ENCODE measurements at places on chromosomes 7 and 10.

DNA sequence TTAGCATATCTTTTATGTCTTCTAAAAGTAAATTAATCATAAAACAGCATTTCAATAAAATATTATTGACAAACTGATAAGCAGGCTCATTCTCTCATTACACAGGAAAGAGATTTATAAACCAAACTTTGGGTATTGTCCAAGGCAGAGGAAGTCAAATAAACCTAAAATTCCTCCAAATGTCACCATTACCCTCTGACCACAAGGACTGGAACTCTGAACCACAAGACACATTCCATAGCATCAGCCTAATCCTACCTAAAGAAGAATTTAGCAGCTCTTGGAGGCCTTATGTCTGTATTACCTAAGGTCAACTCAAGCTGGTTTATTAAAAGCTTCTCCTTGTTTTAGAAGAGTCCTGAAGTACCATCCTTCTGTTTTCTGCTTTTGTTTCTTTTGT lies 82.4 kb upstream of the SLC13A1 start:
- DNase-seq: no peak

- no peak for DNase-seq
These were observed 73.1 kb upstream of the ITGB1 start for GRCh38 chr10:33031171-33031570.

GRCh38 chr7:81869670-81870069 lies 99.8 kb upstream of the HGF start:
- DNase-seq: no peak

GRCh38 chr7:29613100-29613499 lies 49.5 kb downstream of the PRR15 start:
- no peak for DNase-seq

GRCh38 chr7:7395785-7396184 lies 139.9 kb downstream of the COL28A1 start:
- no peak for DNase-seq

DNA sequence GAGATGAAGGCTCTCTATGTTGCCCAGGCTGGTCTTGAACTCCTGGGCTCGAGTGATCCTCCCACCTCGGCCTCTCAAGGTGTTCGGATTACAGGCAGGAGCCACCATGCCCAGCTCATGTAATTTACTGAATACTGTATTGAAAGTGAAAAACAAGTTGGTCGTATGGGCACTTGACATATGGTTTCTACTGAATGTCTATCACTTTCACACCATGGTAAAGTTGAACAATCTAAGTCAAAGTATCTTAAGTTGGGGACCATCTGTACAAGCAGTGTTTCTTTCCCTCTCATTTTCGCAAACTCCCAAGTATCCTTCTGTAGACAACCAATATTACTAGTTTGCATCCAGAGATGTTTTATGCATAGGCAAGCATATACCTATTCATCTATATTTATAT lies 116.6 kb downstream of the TMEM178B start:
- DNase-seq: no peak

DNA sequence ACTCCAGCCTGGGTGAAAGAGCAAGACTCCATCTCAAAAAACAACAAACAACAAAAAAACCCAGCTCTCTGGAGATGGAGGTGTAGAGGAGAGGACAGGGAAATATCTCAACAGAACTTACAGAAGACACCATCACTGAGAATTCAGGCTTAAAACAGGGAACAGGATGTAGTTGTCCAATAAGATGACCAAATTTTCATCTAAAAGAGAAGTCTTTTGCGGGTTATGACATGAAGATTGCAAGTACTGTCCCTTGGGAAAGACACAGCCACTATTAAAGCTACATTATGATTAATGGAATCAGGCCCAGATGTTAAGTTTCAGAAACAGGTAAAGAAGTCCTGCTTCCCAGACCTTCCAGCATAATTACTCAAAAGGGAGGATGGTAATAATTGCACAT lies 235.2 kb upstream of the NRP1 start:
- DNase-seq: no peak

- no peak for DNase-seq
These were observed 160.9 kb upstream of the SMIM30 start for GRCh38 chr7:113279256-113279655.

DNA sequence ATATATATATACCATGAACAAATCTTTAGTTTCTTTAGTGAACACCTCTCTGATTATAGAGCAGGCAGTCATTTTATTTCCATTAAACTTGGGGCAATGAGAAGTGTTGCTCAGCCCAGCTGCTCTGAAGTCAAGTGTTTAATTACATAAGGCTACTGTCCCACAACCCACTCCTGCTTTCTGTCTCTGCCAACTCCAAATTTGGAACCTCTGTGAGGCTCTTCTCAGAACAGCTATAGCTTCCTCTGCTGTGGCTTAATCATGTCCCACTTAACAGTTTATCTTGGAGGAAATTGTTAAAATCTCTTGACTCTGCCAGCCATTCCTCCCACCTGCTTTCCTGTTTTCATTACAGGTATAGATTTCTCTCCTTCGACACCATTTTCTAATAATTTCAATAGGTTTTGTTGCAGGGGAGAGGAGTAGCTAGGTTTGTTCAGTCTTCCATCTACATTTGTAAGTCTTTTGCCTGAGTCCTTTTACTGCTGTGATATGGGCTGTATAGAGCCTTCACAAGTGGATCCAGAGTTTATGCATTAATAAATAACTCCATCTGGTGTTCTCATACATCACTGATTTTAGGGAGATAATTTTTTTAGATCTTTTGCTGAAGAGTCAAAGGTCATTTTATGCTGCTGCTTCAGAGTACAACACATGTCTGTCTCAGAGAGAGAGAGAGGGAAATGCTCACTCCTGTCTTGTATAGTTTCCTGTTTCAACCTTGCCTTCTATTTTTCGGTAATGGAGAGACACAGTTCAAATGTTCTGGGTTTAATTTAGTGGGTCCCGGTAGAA lies 170.4 kb downstream of the WNT2 start:
- DNase-seq: peak; percentile 15

DNA sequence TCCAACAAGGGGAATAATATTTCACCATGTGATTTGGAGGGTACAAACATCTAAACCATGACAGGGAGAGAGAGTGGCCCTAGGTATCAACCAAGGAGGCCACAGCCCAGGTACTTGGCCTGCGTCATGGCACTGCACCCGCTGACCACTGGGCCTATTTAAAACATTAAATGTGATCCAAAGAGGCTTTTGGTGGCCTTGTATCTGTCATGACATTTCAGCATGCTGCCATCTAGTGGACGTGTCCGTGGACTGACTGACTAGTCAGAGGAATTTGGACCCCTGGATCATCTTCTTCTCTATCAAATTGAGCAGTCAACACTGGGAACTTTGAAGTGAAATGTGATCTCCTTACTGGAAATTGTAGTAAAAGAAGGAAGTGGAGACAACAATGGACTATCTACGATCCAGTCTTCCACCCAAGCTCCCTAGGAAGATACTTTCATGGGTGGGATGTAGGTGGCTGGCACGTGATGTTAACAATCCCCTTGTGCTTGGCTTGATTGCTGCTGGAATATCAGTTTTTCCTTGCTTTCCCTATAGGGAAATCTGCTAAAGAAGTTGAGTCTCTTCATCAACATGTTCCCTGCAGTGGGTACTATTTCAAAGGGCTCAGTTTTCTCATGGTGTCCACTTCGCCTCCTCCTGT lies 24.6 kb upstream of the ITGA8 start:
- peak; percentile 80 for DNase-seq

DNA sequence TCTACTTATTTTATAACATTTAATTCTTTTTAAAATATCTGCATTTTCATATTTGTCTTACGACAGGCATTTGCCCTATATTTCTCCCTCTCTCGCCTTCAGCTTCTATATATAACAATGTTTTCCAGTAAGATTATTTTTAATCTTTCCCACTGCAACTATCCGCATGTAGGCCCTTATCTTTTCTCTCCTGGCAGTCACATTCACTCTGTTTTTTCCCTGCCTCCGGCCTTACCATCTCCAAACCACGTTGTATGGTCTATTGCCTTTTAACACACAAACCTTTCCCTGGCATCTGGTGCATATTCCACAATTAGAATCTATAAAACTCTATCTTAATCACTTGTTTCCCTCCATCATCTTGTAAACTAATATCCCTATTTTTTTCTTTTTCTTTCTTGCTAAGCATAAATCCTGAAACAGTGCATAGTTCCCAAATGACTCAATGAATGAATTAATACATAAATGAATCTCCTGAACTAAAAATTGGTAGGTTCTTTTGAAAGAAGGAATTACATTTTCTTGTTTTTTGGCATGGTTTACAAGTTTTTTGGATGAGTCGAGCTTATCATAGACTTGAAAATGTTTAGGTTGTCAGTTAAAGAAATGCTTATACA lies 173.2 kb downstream of the SEMA3A start:
- DNase-seq: peak; percentile 12

GRCh38 chr7:104137971-104138370 lies 69.8 kb downstream of the ORC5 start:
- no peak for DNase-seq

DNA sequence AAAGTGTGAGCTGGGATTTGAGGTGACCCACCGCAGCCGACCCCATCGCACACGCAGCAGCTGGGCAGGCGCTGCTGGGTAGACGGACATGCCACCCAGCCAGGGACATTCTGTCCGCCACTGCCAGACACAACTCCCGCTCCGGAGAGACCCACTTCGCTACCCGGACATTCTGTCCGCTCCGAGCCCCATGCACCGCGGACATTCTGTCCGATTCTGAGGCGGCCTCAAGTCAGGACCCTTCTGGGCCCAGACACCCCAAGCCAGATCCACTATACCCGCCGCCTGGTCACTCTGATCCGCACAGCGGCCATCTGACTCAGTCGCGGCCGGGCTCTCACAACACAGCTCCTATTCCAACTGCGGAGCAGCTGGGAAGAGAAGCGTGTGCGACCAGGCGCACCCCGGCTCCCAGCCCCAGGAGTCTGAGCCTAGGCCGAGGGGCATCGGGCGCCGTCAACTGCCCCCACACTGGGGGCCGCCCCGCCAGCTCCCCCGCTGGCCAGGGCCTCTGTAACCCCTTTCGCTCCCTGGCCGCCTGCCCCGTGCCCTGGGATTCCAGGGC lies 763 bp downstream of the PITX3 start:
- no peak for DNase-seq

- peak; percentile 99 for DNase-seq
These were observed 9.0 kb upstream of the POR start for GRCh38 chr7:75905785-75906604.

- no peak for DNase-seq
These were observed 76.2 kb upstream of the KIF5B start for GRCh38 chr10:32132357-32132946.

DNA sequence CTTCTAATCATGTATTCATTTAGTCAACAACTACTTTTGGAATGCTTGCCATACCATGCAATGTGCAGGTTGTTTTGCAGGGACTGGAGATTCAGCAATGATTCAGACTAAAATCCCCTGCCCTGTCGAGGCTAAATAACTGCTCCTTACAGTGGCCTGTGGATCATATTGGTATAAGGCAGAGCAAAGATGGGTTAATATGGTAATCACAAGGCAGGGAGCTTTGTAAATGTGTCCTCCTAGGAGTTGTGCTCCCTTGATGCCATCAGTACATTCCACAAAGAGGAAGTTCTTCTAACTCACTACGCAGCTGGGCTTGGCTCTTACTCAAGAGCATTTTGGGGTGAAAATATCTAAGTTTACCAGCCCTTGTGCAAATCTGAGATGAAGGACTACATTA lies 614 bp upstream of the IFIT2 start:
- peak; percentile 38 for DNase-seq

GRCh38 chr7:98810153-98810802 lies 59.5 kb downstream of the TMEM130 start:
- DNase-seq: no peak

- DNase-seq: no peak
These were observed 12.5 kb upstream of the ITIH5 start for GRCh38 chr10:7679256-7679655.

DNA sequence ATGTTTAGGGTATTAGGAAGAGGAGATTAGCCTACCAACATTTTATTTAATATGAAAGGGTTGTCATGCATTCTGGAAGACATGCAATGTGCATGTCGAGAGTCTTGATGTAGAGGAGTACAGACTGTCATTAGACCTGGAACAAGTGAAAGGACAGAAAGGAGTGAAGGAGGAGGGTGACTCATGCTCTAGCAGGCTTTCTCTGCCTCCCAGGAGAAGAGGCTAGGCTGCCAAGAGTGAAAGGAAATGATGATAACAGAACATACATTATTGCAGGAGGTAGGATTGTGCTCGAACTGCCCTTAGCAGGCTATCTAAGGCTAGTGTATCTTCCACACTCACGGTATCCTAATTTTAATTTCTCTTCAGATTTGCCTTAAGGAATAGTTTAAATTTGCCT lies 228.8 kb downstream of the EXOC4 start:
- DNase-seq: peak; percentile 33

- DNase-seq: no peak
These were observed 9.7 kb downstream of the CACUL1 start for GRCh38 chr10:118745056-118745455.

DNA sequence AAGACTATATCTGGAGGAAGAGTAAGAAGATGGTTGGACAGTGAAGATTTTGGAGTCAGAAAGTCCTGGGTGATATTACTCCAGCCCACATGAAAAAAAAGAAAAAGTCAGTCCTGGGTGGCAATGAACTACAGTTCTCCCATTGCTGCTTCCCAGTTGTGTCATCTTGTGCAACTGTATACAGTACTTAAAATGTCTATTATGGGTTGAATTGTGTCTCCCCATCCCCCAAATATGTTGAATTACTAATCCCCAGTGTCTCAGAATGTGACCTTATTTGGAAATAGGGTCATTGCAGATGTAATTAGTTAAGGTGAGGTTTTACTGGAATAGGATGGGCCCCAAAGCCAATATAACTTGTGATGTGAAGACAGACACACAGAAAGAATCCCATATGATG lies 15.6 kb downstream of the SEC23IP start:
- no peak for DNase-seq

DNA sequence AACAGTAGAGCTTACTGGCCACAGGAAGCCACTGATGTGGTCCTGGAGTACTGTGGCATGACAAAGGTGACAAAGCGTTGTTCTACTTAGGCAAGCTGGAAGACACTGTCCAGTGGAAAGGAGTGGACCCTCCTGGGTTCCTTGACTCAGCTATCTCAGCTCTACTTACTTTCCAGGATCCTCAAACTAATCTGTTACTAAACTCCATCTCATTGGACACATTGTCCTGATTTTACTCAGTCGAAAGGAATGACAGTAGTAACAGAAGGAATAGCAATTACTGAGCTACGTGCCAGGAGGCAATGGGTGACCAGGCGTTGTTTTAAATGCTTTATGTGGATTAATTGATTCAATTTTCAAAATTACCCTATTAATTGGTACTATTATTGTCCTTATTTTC lies 41.6 kb downstream of the ABLIM1 start:
- DNase-seq: no peak

DNA sequence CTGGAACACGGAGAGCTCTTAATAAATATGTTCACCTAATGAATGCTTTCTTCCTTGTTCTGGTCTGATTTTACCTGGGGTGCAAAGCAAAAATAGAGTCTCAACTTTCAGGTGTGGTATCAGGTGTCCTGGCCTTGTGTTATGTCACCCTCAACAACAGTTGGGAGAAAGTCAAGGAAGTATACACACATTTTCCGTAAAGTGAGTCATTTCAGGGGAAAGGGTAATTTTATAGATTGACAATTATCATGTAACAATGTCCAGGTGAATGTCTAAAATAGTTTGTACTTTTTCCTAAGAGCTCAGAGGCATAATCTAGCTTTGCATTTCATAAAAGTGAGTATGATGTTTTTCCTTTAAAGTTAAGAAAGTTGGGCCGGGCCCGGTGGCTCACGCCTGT lies 287.4 kb downstream of the SKIDA1 start:
- peak; percentile 72 for DNase-seq
